ENCODE measurements at places on chromosomes 16 and 17.
A peak's percentile ranks its signal among the peaks of the same experiment; 100 is the strongest.

- DNase-seq = no peak
Measured at GRCh38 chr17:47716375-47716774, 16.7 kb upstream of the TBX21 start.

- DNase-seq = no peak
Measured at GRCh38 chr17:75047398-75048098, 523 bp downstream of the KCTD2 start.

- no peak for DNase-seq
Measured at GRCh38 chr16:30006659-30007377, 4.0 kb downstream of the DOC2A start.

DNA sequence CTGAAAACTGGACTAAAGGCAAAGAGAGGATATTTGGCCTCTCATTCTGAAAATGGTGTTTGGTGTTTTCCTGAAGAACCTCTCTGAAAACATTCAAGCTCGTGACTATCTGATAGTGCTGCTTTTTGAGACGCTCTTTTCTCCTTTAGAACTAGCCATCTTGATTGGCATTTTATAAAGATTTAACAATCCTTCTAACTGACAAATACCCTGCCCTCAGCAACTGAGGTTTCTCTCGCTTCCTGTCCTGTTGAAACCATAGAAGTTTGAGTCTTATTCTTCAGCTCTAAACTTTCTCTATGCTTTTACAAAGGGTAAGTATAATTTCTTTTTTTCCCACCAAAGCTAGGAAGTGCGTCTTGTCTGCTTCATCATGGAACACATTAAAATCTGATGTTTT is 13.3 kb downstream of the CNEP1R1 start:
- no peak for DNase-seq

DNA sequence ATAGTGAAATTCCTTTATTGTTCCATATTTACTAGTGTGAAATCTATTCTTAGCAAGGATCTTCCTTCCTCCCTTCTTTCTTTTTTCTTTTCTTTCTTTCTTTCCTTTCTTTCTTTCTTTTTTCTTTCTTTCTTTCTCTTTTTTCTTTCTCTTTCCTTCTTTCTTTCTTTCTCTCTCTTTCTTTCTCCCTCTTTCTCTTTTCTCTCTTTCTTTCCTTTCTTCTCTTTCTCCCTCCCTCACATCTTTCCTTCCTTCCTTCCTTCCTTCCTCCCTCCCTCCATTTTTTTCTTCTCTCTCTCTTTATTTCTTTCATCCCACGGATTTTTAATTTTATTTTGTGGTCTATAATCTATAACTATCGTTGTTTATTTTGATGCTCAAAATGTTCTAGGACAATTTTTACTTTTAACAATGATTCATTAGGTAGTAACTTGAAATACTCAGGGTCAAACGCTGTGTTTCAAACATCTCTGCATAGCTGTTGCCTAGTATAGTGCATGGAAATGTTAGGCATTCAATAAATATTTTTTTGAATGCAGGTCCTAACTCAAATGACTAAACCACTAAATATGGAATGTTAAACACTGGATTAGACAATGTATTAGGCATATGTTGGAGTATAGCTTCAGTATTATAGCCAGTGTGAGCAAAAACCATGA is 178.3 kb downstream of the MAP2K6 start:
- DNase-seq = no peak

DNA sequence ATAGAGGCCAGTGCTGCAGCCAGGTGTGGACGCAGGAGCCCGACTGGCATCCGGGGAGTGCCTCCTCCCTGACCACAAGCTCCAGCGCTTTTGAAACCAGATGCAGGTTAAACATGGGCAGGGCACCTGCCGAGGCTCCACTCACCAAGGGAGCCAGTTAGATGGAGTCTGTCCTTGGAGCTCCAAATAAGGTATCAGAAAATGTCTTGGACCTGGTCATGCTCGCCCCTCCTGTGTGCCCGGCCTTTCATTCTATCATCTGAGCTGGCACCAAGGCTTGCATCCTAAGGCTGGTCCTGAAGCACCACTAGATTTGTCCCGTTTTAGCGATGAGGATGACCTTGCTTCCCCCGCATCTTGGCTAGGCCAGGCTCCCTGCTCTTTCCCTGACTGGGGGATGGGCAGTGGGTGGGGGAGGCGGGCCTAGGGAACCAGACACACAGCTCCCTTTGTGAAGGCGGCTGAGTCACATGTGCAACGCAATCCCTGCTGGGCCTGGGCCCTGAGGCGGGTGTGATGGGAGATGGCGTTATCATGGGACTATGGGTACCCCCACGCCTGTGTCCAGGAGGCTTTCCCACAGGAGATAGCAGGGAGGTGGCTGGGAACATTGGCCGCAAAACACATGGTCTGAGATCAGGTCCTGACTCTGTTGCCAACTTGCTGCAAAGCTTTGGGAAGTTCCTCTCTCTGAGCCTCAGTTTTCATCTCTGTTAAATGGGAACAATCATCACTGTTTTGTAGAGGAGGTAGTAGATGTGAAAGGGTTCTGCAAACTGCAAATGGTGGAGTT is 5.0 kb upstream of the ADGRG1 start:
- DNase-seq = no peak

- DNase-seq = no peak
Measured at GRCh38 chr16:84247331-84247730, 7.5 kb upstream of the KCNG4 start.

DNA sequence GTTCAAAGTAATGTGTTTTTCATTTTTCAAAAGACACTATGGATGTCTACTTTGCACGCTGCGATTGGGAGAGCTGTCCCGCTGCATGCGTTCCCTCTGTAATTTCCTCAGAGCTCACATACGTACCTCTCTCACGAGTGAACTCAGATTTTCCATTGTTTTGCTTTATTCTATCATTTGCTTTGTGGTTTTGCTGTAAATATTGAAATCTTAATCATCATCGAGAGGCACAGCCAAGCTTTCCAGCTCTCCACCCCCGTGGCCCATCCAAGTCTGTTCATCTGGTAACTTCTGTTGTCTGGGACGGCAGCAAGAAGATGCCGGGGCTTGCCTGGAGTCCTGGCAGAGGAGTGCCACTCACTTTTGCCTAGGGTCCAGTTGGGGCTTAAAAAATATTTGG is 21.1 kb downstream of the TMC6 start:
- no peak for DNase-seq

- no peak for DNase-seq
Measured at GRCh38 chr17:979539-980405, at the start of gene NXN. Gene NXN, minus strand, starts transcription at chr17:979776.

DNA sequence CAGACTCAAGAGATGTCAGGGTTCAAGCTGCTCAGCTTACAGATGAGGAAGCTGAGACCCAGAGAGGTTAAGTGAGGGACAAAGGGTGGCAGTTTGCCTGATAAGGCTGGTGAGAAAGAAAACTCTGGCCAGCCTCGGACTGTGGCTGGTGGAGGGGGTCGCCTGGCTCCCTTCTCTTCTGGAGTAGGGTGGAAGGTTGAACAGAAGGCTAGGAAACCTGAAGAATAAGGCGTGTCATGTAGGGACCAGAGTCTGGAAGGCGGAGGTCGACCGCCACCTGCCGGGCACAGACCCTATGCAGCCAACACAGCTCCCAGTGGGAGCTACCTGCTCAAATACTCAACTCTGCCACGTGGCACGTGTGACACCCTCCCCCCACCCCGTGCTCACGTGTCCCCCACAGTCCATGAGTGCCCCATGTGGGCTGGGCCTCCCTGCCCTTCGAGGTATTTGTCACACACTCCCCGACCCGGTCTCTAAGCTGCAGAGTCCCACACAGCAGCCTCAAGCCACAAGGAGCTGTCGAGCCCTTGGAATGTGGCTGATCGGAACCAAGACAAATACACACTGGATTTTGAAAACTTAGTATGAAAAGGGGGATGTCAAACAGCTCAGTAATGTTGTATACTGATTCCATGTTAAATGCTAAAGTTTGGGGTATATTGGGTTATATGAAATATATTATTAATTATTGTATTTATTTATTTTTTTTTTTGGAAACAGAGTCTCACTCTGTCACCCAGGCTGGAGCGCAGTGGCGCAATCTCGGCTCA is 11.8 kb downstream of the HID1 start:
- no peak for DNase-seq

DNA sequence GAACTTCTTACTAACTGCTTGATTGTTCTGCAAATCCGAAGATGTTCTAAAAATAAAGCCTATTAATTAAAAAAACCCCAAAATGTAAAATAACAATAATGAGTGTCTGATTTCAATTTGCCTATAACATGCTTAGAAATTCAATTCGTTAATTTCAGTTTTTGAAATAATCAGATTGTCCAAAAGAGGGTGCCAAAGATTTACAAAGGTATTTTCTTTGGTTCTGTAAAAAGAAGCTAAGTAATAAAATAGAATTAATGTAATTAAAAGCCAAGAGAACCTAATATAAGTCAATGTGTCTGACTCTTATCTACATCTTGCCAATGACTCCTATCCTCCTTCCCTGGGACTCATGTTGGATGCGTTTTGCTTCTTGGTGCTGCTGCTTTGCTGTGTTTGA is 75.0 kb upstream of the CPHXL start:
- DNase-seq = no peak

DNA sequence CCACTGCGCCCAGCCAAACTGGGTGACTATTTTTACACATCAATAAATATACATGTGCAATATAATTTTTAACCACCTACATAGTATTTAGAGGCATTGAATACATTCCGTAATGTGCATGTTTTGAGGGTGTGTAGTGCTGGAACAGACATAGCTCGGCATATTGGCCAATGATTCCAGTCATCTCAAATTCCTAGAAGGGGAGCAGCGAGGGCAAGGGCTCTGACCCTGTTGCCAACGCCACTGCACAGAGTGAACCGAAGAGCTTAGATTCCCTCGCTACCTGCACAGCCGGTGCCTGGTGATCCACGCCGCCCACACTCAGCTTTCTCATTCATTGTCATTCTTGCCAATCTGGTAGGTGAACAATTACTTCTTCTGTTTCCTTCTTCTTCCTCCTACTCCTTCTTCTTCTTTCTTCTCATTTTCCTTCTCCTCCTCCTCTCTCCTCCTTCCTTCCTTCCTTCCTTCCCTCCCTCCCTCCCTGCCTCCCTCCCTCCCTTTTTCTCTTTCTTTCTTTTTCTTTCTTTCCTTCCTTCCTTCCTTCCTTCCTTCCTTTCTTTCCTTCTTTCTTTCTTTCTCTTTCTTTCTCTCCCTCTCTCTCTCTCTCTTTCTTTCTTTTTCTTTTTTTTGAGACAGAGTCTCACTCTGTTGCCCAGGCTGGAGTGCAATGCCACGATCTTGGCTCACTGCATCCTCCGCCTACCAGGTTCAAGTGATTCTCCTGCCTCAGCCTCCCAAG is 26.3 kb upstream of the ATP2A3 start:
- DNase-seq = no peak

DNA sequence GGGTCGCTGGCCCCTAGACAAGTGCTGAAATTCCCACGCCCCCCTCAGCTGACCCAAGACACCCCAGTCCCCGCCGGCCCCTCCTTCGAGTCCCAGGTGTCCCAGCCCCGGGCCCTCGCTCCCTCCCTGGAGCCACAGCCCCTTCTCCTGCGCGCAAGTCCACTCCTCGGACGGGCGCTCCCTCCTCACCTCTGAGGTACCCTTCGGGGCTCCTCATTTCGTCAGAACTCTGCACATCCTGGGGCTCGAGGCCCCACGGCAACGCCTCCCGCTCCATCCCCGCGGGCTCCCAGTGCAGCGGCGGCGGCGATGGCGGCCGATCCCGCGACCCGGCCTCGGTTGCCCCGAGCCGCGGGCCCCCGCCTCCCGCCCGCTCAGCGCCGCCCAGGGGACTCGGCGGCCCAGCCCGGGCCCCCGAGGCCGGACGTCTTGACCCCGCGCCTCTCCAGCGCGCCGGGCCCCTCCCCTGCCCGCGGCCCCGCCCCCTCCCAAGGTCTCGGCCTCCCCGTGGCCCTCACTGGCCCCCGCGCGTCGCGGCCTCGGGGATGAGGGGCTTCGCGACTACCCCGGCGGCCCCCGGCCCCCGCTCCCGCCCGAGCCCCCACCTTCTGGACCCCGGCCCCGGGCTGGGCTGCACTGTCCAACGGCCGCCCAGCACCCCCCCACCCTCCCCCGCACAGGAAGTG is at the start of gene ZNF768:
Gene ZNF768, minus strand, starts transcription at position 430 of the 686 bp plus-strand sequence. Its CDS starts 153 bp downstream, at position 277.
- DNase-seq = no peak

DNA sequence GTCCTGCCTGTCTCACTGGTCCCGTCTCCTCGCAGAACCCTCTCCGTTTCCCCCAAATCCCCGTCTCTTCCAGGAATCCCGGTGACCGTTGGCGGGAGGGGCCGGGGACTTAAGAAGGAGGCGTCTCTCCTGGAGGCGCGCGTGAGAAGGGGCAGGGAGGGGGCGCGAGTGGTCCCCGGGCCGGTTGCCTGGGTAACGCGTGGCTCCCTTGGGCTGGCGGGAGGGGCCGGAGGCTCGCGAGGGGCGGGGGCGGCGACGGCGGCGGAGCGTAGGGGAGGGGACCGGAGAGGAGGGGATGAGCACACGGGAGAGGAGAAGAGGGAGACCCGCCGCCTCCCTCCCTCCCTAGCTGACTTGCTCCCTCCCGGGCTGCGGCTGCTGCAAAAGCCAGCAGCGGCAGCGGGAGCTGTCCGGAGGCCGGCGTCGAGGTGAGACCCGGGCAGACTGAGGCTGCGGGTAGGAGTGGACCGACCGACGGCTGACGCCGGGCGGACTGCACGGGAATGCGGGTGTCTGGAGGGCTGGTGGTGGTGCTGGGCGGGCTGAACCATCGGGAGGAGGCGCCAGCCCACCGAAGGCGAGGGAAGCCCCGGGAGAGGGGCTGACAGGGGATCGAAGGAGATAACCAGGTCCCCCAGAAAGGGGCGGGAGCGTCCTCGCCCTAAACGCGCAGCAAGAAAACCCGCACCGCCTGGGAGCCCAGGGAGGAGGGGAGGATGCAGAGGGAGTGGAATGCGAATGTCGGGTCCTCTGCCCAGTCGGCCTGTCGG is at the start of gene PRRT2:
Gene PRRT2, plus strand, starts transcription at position 298 of the 770 bp plus-strand sequence. CDS start 862 bp downstream, outside the sequence.
- peak; percentile 56 for DNase-seq

DNA sequence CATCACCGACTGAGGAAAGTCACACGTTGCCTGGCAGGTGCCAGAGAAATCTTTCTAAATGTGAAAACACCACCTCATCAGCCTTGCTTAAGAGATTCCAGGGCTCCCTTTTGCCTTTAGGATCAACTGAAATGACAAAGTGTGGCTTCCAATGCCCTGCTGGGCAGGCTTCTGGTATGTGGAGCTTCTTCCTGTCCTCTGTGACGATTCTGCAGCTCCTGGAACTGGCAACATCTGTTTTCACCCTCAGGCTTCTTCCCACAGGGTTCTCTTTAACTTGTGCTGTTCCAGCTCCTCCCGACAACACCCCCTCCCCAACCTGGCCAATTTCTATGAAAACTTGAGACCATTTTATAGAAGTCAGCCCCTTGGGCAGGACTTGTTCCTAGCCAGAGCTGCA is 4.8 kb upstream of the ZDHHC1 start:
- DNase-seq = no peak

All from right renal cortex interstitium (tissue), 3 donors.